ENCODE measurements at places on chromosomes 7 and 10.

GRCh38 chr10:119306986-119307392 is 99.6 kb downstream of the GRK5 start:
- no peak for DNase-seq

GRCh38 chr7:73900286-73900685 is 39.3 kb downstream of the TMEM270 start:
- no peak for DNase-seq

DNA sequence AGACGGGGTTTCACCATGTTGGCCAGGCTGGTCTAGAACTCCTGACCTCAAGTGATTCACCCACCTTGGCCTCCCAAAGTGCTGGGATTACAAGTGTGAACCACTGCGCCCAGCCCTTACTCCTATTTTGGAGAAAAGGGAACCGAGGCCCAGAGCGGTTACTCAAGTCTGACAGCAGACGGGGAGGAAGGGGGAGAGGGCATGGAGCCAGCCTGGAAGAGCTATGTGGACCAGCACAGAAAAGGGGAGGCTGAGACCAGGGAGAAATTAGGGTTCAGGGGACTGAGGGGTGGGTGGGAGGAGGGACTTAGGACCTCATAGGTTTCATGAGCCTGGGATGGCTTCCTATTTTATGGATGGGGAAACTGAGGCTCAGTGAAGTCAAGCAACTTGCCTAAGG is 1.5 kb downstream of the SFRP5 start:
- no peak for DNase-seq

DNA sequence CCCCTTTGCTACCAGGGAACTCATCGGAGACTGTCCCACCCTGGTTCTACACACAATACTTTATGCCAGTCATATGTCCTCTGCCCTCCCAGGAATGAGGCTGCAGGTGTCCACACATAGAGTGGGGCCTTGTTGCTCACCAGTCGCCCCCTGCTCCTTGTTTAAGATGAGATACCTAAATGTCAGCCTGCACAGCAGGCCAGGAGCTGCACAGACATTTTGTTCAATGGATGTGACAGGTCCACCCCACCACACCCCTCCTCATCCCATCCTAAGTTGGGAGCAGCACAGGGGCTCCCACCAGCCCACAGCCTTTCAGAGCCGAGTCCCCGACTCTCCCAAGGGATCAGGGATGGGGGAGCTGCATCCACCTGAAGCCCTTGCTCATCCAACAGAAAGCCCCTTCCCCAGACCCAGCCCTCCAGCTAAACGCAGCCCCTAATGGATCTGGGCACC is 6.2 kb upstream of the GRID1 start:
- no peak for DNase-seq

DNA sequence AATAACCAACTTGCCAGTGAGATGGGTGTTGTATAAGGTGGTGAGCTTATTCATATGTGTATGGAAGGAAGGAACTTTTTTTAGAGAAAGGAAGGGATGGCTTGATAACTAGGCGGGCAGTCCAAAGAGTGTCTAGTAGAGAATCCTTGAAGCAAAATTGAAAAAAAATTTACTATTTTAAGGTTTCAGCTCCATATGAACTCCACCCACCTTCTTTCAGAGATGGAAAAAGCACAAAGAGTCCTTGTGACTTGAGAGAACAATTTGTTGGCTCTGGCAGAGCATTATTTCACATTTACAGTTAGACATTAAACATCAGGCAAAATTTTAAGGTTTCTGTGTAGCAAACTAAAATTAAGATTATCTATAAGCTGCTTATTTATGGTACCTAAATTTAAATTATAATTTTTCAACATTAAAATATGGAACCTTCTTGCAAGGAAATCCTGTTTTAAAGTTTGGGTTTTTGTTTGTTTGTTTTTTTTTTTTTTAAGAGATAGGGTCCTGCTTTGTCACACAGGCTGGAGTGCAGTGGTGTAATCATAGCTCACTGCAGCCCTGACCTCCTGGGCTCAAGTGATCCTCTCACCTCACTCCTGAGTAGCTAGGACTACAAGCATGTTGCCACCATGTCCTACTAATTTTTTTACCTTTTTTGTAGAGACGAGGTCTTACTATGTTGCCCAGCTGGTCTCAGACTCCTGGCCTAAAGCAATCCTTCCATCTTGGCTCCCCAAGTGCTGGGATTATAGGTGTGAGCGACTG is 12.2 kb downstream of the PTPN12 start:
- DNase-seq = no peak

All from T-cell (primary cell).